ENCODE measurements at places on chromosomes 7 and 10.

DNA sequence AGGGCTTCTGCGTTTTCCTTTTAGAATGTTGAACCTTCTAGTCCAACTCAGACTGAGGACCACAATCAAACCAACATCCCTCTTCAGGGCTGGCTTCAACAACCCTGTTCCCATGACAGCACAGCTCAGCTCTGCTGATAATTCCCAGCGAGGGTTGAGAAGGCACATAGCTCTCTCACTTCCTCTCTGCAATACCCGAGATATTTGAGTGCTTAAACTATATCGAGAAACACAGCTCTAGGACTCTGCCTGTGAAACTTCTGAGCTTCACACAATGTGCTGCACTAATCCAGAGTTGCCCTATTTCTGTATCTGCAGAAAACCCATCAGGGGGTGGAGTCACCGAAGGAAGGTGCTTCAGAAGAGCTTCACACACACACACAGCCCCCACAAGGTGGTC, 1.6 kb upstream of the ADARB2 start:
- DNase-seq = no peak

DNA sequence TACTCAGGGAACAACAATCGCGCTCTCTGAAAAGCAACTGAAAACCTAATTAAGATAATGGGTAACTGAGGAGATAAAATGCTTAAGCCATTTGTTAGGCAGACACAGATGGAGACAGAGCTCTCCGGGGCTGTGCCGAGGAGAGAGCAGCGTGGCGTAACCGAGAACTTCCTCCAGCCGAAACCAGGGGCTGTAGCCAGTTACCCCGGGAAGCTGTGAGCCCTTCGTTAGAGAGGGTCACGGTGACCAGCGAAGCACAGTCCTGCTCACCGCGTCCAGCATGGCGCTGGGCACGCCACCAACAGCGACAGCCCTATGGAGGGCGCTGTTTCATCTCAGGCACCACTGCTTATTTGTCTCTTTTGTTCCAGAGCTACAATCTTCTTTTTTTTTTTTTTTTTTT, 16.1 kb downstream of the PAPOLB start:
- peak; percentile 37 for DNase-seq

DNA sequence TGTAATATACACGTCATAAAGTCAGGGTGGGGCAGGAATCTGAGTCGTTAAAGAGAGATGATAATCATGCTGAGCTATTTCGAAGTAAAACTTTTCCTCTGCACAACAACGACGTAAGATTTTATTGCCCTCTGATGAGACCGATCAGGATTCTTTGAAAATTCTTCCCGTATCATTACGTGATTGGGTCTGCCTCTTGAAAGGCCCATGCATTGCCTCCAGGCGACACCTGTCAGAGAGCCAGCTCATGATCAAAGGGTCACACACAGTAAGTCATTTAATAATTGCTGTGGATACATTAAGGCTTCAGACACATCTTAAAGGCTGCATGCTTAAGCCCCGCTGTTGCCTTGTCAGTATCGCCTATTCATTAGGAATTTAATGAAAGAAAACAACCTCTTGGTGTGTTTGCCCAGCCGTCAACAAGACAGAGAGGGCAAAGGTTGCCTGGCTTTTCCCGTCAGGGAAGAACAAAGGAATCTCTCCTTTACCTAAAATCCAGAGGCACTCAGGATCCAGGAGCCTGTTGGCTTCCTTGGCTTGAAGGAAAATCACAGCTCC, 189.0 kb upstream of the SH2B2 start:
- no peak for DNase-seq

DNA sequence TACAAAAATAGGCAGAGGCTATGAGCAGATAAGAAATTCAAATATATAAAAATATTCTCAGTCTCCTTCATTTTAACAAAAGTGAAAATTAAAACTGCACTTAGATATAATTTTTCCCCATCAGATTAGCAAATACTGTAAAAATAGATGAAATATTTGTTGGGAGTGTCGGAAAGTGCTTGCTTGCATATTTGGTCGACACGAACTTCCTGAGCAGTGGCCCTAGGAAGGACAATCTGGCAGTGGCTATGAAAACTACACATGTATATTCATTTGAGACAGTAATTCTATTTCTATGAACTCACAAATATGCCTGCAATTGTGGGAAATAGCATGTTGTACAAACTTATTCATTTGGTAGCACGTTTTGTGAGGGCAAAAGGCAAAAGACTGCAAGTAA, 81.4 kb downstream of the GOLGA7B start:
- no peak for DNase-seq

DNA sequence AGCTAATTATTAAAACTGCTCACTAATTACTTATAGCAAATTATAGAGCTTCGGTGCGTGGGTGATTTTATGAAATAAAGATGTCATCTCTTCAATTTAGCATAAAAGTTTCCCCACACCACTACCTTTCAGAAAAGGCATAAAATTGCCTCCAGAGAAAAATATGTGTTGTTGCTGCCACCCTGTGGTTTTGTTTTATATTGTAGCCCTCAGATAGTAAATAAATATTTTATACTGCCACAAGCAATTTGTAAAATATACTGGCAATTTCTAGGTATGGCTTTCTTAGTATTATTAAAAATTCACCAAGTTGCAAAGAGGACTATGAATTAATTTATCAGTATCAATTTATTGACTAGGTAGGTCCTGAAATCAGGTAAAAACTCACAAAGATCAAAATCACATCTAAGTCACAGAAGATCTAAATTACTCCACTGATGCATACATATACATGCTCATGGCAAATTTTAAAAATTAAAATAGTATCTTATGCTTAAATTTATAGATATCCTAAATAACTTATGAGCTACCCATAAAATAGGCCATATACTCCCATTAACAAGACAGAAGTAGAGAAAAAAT, 26.5 kb downstream of the ASNS start:
- DNase-seq = peak; percentile 27

DNA sequence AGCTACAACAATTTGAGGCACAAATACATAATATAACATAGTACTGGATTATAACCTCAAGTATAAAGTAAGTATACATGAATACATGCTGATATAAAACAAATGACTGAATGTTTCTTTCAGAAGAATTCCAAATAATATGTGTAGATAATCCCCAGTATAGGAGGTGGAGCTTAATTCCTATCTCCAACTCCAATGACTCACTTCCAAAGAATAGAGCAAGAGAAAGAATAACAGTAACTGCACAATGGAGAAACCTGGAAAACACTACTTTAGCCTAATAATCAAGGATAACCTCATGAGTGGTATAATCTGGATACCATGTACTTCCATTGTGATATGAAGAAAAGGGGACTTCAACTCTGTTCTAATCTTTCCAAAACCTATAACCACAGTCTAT, 13.7 kb upstream of the SEMA3C start:
- DNase-seq = no peak

DNA sequence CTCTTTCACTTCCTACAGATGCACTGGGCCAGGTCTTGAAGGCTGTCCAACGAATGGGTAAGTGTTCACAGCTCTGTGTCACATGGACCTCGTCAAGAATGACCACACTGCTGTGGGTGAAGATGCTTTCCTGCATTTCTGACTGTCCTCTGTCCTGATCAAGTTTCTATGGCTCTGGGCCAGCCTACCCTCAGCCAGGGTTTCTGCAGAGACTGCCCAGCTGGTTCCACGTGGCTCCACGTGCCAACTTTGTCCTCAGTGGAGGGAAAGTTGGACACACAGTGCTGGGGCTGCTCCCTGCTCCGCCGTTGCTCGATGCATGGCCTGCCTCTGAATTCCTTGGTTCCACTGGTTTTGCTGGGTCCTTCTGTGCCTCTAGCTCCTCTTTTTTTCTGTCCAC, 152.3 kb downstream of the EGFR start:
- DNase-seq = no peak

DNA sequence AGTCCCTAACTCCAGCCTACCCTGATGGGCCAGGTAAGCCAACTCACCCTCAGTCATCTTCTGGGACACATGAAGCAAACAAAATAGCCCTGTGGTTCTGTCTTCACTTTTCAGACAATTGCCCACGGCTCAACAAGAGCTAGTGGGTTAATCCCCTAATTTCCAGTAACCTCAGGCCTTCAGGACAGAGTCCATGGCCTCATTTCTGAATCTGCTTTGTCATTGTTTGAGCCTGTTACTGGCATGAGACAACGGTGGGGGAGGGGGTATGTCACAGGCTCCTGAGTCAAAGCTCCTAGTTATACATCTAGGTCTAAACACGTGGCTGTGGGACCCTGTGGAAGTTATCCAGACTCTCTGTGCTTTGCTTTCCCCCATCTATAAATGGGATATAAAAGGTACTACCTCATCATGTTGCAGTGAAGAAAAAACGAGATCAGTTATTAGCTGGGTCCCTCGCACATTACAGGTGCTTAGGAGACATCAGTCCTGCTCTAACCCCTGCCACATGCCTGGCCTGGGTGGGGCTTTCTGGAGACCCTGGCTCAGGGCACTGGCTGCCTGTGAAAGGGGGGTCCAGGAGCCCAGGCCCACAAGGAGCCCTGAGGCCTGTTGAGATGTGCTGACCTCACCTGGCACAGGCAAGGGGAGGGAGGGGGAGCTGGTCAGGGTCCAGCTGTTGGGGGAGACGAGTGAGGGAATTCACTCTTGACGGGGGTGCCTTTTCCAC, 16.5 kb downstream of the MAT1A start:
- DNase-seq = no peak

DNA sequence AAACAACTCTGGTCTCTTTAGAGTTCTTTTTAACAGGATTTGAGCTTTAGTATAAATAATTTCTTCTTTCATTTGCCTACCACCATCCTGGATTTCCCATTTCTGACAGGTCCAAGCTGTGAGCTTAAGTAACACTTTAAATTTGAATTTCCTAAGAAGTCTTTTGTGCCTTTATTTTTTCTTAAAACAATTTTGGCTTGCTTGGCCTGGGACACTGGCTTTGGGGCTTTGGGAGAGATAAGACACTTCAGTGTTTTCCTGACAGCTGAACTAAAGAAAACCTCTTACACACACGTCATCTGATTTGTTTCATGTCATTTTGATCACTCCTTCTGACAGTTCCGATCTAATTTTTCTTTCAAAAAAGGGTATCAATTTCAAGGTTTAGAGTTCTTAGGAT, 121.3 kb upstream of the BMPER start:
- DNase-seq = no peak
